ENCODE measurements at places on chromosomes 16 and 17. TPM values are rescaled to one million over a fixed set of nuclear protein-coding genes. Genes with fewer than 3 reads are reported as not detected.

Gene CFAP52
- not detected for total RNA-seq

Gene CNOT1
- 140 TPM for total RNA-seq

Gene CEMP1
- not detected for total RNA-seq

Gene MYH2
- total RNA-seq: not detected

Gene C1QL1
- total RNA-seq: 0.09 TPM
